Natural killer cell (primary cell): ENCODE measurements at places on chromosomes 4 and X. TPM values are rescaled to one million over a fixed set of nuclear protein-coding genes. Genes with fewer than 3 reads are reported as not detected.

Gene MTMR8
- 9.3 TPM for total RNA-seq

Gene MAMLD1
- 0.45 TPM for total RNA-seq

Gene NXF2B
- total RNA-seq, result not detected

Gene TMEM164
- total RNA-seq, result 18.9 TPM

Gene MAP9
- total RNA-seq, result 17.6 TPM

Gene SHOX
- not detected for total RNA-seq
